AG10803 (cell line): ENCODE measurements at places on chromosomes 5 and 9.

GRCh38 chr5:97148288-97148687 is 5.9 kb upstream of the LIX1 start:
- DNase-seq: no peak

DNA sequence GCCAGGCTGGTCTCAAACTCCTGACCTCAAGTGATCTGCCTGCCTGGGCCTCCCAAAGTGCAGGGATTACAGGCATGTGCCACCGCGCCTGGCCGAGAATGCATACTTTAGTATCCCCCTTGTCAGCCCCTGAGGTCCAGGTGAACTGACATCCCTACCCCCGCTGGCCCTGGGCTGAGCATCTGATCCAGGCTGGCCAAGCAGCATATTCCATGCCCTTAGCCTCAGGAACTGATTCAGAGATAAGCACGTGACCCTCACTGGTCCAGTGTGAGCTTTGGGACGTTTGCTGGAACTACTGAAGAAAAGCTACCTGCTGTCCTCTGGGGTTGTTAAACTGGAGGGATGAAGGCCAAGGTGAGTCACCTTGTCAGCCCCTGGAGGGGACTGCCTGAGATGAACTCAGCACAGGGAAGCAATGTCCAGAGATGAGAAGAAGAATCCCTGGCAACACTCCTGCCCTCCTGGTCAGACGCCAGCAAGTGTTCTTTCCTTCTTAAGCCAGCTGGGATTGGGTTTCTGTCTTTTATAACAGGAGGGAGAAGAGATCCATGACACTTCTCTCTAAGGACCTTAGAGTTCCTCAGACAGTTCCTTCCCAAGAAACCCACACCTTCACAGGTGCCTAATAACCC is 59.1 kb upstream of the FBXW11 start:
- DNase-seq: peak; percentile 34

GRCh38 chr9:4334410-4334813 is 34.5 kb upstream of the GLIS3 start:
- DNase-seq: no peak

GRCh38 chr5:643811-644271 is 31.7 kb downstream of the CEP72 start:
- no peak for DNase-seq
